ENCODE measurements at places on chromosomes 16 and 17.

- DNase-seq: no peak
These were observed 101.3 kb downstream of the NOG start for GRCh38 chr17:56694825-56695224.

GRCh38 chr17:4492721-4493561 lies 5.7 kb upstream of the SPNS2 start:
- no peak for DNase-seq

DNA sequence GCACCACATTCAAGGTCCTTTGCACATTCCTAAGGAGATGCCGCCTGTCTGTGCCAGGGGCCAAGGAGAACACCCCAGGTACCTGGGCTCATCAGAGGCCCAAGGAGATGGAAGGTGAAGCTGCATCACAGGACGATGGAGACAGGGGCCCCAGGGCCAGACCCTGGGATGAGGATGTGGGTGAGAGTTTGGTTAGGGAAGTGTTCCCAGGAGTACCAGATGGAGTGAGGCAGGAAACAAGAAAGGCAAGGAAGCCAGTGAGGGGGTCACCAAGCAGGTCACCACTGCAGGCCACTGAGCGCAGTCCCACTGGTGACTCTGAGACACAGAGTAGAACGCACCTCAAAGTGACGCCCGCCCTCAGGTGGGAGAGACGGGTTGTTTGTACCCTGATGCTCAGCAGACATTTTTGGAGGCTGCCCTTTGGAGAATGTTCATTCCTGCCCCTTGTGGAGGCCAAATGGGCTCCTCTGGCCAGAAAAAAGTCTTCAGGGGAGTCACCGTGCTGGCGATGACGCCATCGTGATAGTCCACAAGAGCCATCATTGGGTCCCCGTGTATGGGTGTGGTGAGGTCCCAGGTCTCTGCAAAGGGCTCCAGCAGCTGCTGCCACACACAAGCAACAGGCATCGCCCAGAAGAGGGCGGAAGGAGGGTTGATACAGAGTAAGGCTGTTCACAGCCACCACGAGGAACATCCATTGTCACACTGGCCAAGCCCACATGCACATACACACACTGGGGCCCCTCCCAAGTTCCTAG lies 57.5 kb downstream of the BEAN1 start:
- DNase-seq: no peak

- peak; percentile 56 for DNase-seq
These were observed 329 bp downstream of the KPNB1 start for GRCh38 chr17:47649972-47650524.

DNA sequence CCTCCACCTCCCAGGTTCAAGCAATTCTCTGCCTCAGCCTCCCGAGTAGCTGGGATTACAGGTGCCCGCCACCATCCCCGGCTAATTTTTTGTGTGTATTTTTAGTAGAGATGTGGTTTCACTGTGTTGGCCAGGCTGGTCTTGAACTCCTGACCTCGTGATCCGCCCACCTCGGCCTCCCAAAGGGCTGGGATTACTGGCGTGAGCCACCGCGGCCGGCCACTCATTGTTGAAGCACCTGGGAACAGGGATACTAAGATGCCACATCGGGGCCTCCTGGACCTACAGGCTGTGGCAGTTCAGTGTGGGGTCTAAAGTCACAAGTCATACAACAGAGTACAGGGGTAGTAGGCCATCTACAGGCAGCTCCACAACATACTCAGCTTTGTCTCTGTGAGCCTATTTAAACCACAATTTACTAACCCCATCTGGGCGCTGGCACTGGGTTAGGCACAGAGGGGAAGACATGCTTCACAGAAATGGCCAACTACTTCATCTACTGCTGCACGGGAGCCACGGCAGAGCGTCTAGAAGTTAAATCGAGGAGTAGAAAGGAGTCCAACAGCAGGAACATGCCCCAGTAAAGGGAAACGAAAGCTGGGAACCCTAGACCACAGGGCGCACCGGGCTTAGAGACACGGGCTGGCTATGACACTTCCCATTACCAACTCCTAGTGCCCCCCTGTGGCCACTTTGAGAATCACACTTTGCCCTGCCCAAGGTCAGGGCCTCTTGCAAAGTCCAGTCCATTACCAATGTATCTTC lies 4.3 kb downstream of the VAMP2 start:
- DNase-seq: peak; percentile 91

DNA sequence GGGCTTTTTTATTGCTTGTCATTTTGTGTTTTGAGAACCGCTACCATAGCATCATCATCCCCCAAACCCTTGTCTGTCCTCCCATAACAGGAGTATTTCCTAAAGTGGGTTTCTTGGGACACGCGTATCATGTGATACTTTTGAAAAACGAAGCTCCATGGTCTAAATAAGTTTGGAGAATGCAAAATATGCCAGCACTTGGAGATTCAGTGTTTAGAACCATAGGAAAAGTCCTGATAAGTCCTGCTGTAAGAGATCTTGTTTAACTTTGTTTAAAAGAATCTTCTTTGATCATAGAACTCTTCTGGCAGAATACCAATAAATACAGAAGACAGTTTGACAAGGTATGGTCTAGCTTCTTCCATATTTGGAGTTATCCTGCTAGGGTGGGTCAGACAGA lies 59.3 kb downstream of the NKD1 start:
- no peak for DNase-seq

DNA sequence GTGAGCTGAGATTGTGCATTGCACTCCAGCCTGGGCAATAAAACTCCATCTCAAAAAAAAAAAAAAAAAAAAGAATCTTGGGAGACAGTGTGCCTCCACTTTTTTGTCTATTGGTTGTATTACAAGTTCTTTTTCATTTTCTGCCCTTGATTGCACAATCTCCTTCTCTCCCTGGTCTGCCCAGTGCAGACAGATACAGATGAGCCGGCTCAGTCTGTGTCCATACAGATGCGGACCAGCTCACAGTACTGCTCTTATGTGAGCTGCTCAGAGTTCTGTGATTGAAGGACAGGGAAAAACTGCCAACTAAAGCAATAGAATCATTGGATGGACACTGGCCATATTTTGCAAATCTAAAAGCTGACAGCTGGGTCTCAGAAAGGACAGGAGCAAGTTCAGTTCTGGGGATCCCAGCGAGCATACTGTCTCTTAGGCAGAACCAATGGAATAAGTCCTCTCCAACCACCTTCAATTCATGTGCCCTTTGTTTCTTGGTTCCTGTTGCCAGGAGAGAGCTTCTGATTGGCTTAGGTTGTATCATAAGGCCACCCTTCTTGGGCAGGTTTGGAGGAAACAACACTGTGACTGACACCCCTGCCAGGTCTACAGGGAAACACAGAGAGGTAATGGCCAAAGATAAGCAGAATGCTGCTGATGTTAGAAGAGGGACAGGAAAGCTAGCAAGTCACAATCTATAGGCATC lies 495.6 kb upstream of the HSBP1 start:
- DNase-seq: no peak

GRCh38 chr16:56748826-56749225 lies 18.9 kb downstream of the NUP93 start:
- no peak for DNase-seq

DNA sequence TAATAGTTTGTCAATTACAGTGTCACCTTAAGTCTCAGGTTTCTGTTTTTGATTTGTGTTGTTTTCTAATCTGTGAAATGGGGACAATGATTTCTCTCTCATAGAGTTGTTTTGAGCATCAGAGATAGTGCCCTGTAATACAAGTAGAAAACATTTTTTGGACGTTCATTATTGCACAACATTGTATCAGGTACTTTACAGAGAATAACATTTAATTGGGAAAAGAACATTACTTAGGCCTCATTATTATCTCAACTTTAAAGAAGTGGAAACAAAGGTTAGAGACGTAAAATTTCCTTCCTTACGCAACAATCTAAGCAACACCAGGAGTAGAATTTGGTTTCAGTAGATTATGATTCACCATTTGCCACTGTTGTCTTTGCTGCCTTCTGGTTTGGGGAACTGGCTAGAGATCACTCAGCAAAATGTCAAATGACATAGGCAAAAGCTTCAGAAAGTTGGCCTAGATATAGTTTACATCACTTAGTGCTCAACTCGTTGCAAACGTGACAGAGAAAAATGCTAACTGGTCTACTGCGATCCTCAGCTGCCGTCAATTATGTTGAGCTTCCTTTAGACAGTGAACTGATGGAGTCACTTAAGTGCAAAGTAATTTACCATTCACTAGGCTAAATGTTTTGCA lies 1026.8 kb downstream of the CDH11 start:
- DNase-seq: no peak

GRCh38 chr17:34413443-34414119 lies 50.5 kb upstream of the CCL1 start:
- no peak for DNase-seq

DNA sequence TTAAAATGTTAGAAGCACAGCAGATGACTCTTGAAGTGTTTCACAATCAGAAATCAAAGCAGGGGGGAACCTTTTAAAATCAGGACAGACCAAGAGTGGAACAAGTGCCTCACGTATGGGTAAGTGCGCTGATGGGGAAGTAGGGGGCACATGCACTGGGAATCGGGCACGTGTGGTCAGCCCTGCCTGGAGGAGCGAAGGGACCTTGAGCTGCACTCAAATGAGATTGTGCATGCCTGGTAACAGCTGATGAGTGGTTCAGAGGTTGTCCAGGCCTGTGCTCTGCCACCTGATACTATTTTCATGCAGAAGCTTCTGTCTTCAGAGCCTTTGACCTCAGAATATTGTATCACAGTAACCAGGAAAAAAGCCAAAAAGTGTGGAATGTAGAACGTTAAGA lies 13.7 kb upstream of the XYLT2 start:
- DNase-seq: no peak

DNA sequence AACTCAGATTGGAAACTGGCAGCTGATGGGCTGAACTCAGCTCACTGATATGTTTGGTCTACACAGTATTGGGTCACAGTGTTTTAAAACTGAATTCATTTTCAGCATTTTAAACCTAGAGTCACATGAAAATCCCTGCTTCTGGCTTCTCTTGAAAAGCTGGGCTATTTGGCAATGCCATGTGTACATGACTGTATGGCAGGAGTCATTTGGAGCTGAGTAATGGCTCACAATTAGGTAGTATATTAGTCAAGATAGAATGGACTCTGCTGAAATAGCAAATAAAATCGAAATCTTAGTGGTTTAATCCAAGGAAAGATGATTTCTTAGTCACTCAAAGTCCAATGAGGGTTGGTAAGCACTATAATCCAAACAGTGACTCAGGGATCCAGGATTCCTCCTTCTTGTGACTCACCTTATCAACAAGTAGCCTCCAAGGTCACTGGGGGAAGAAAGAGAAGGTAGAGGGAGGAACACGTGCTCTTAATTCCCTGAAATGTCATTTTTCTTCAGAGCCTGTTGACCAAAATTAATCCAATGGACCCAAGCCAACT lies 13.9 kb upstream of the PMP22 start:
- DNase-seq: no peak

DNA sequence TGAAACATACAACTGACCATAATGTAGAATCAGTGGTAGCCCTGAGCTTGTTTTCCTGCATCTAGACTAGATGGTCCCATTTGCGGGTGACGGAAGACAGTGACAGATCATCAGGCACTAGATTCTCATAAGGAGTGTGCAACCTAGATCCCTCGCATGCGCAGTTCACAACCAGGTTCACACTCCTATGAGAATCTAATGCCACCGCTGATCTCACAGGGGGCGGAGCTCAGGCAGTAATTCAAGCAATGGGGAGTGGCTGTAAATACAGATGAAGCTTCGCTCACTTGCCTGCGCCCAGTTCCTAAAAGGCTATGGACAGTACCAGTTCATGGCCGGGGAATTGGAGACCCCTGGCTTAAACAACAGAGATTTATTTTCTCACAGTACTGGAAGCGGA lies 656.3 kb downstream of the HS3ST4 start:
- DNase-seq: no peak

GRCh38 chr17:67474081-67474661 lies 97.1 kb downstream of the PITPNC1 start:
- no peak for DNase-seq

DNA sequence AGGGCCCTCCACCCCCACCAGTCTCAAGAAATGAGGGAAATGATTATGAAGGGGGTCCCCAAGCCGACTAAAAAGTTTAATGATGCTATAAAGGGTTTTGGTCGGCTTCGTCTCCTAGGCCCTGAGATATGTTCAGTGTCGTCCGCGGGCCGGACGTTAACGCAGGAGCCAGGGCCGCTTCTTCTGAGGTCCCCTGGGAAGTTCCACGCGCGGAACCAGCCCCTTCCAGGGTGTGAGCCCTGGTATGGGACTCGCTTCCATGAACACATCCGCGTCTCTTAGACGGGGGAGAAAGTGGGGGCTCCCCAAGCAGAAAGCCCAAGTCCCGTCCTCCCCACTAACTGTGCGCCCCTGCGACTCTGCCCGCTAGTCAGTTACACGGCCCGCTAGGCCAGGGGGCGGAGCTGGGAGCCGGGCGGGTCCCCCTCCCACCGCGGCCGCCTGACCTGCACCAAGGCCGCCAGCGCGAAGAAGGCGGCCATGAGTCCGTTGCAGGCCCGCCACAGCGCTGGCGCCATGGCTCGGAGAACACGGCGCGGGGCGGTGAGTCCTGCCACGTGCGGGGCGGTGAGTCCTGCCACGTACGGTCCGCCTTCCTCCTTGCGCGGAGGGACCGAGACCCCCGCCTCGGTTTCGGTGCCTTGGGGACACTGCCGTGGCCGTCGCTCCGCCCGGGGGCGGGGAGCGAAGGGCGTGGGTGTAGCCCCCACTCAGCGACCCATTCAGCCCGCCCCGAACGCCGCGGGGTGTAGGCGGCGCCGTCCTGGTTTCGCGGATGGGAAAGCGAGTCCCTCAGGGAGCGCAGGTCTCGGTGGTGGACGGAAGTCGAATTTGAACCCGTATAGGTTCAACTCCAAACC lies at the start of gene TMEM220:
Gene TMEM220 (minus strand): TSS at position 690 of the 860 bp plus-strand sequence. CDS start 172 bp downstream, at position 518.
- peak; percentile 26 for DNase-seq

DNA sequence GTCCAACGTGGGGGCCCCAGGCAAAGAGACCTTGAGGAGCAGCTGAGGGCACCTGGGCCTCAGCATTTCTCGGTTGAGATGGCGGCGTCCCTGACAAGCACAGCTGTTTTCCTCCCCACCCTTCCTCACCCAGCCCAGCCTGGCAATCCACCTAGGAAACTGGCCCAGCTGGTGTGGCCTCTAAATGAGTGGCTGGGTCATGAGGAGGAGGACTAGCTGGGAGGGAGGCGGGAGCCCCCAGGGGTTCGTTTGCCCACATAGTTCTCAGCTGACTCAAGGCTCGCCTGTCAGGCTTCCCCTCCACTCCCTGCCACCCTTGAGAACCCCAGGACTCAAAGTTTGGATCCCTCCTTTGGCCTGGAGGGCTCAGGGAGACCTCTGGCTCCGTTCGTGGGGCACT lies 5.9 kb downstream of the RNF222 start:
- no peak for DNase-seq

Measured in stimulated activated CD4-positive, alpha-beta T cell treated with anti-CD3 and anti-CD28 coated beads, Interleukin-4, amount 100 ng/mL, for 24 hours (primary cell).